Stimulated activated CD8-positive, alpha-beta memory T cell treated with anti-CD3 and anti-CD28 coated beads, Interleukin-15, amount 100 ng/mL, for 48 hours (primary cell): ENCODE measurements at places on chromosomes 3 and 15.

DNA sequence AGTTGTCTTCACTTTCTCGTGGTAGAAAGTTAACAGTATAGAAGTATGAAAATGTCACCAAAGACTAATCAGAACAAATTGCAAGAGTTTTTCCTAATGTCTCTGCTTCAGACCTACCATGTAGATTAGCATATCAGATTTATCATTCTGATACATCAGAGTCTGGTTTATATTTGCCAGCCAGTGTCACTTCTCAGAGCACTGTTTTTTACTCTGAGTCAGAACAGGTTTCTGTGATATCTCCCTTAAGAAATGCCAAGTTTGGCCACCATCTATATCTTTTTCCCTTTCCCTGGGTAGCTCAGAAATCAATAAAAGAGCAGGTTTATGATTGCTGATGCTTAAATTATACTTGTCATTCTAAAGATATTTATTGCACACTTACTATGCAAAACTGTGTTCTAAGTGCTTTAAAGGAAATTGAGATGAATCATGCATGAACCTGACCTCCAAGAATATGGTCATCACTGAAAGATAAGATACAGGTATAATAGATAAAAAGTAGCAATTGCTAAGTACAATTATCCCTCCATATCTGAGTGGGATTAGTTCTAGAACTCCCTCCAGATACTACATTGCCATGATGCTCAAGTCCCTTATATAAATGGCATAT is 672.7 kb upstream of the NAALADL2 start:
- DNase-seq: no peak

DNA sequence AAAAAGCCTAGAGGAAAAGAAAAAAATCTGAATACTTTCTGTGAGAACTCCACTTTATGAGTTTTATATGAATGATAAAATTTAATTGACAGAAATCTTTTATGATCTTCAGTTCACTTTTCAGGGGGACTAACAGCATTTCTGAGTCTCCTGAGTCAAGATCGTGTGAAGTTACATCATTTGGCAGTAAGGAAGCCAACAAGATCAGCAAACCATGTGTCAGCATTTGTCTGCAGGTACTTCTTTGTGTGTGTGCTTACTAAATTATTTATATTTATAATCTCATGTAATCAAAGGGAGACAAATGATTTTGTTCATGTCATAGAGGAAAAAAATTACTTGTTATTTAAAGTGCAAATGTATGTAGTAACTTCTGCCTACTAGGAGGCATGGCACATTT is 217.6 kb downstream of the MBNL1 start:
- DNase-seq: no peak

DNA sequence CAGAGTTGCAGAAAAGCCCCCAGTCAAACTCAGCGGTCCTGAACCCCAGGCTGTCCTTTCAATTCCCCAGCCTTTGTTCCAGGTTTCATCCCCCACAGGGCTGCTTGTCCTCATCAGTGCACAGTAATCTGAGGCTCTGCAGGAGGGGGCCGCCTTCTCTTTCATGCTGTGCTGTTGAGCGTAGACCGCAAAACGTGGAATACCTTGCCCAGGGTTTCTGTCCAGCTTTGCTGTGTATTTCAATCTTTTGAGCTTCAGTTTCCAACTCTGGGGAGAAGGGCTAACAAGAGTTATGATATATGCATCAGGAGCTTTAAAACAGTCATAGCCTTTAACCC is 64.8 kb downstream of the FAM43A start:
- DNase-seq: no peak

DNA sequence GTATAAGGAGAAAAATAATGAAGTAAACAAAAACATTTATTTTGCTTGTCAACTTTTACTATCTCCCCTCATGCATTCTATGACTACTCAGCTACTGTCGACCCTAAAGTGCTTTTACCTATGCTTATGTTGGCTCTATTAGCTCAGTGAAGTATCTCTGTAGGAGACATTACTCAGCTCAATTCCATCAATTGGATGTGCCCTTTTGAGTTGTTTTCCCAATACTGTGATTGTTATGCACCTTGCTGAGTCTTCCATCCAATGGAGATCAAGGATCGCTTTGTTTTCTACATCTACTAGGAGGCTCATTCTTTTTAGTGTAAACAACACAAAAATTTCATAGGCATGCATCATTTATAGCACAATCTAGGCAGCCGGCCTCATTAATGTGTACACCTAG is 403.8 kb upstream of the ARL6 start:
- no peak for DNase-seq

GRCh38 chr15:73601451-73602445 is 31.4 kb downstream of the NPTN start:
- no peak for DNase-seq

DNA sequence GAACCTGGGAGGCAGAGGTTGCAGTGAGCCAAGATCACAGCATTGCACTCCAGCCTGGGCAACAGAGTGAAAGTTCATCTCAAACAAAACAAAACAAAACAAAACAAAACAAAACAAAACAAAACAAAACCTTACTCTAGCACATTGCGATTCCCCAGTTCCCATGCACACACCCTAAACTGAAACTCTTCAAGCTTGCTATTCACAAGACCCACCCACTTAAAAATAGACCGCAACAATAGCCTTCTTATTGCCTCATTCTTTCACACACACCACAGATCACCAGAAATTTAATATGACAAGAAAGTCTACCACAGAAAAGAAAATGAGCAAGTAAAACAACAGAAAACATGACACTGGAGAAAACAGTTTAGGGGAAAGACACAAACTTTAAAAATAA is 598.4 kb downstream of the FHIT start:
- no peak for DNase-seq
